T-helper 17 cell (primary cell): ENCODE measurements at places on chromosomes 7 and 10.

DNA sequence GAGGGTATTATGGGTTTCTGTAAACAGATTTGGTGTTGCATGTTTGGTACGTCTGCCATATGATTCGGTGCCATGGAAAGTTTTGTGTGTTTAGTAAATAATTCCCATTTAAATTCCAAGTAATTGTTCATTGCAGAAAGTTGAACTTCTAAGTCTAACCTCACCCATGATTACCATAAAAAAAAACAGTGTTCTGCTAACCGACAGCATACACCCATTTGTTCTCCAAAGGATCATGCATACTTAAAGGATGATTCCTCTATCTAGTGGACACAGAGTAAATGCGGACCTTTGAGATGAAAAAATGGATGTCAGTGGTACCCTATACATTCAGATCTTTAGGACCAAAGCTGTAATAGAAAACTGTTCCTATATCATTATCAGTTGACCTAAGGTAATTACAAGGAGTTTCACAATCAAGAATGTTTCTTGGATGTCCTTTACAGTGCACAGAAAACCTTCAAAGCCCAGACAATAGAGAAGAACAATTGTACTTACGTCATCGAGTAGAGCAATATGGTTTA is 209.9 kb downstream of the CRPPA start:
- DNase-seq = no peak
- H3K36me3 ChIP-seq = no peaks in the 10 kb centered on the region

DNA sequence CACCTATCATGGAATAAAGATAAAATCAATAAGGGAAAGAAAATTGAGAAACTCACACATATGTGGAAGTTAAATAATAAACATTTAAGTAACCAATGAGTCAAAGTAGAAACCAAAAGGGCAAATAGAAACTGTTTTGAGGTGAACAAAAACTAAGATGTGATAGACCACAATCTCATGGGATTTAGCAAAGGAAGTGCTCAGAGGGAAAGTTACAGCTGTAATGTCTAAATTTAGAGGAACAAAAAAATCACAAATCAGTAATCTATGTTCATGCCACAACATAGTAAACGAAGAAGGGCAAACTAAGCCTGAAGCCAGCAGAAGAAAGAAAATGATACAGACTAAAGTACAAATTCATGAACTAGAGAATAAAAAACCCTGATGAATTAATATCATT is 16.3 kb downstream of the CYP3A4 start:
- H3K4me1 ChIP-seq = peaks cover 5% of the 10 kb centered on the region
- no peak overlapping the region for H3K27ac ChIP-seq
- peaks cover 50% of the 10 kb centered on the region for H3K27me3 ChIP-seq
- peaks cover 6% of the 10 kb centered on the region for H3K36me3 ChIP-seq

DNA sequence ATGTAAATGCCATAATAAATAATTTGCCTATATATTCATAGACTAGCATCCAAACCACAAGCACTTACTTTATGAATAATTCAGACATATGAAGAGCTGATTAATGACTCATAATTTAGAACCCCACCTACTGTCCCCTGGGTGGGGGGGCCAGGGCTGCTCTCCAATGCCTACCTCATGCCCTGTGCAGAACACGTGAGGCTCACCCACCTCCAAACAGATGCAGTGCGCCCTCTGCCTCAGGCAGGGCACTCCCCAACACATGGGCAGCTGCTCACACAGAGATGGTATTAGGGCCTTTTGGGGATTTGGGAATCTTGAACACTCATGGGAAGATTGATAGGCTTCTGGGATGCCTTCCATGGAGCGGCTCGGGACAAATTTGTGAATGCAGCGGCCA is 75.1 kb upstream of the INSIG1 start:
- DNase-seq = no peak
- H3K27ac ChIP-seq = no peak overlapping the region
- H3K4me1 ChIP-seq = peaks cover 9% of the 10 kb centered on the region
- H3K36me3 ChIP-seq = peaks cover 5% of the 10 kb centered on the region

GRCh38 chr7:1809070-1809469 is 139.0 kb downstream of the ELFN1 start:
- H3K36me3 ChIP-seq = no peaks in the 10 kb centered on the region
- no peak overlapping the region for H3K4me3 ChIP-seq
- H3K4me1 ChIP-seq = no peaks in the 10 kb centered on the region
- no peak for DNase-seq

- no peaks in the 10 kb centered on the region for H3K4me1 ChIP-seq
- no peak overlapping the region for H3K27ac ChIP-seq
- H3K4me3 ChIP-seq = no peak overlapping the region
Measured at GRCh38 chr7:3436746-3437145, 135.7 kb downstream of the SDK1 start.

DNA sequence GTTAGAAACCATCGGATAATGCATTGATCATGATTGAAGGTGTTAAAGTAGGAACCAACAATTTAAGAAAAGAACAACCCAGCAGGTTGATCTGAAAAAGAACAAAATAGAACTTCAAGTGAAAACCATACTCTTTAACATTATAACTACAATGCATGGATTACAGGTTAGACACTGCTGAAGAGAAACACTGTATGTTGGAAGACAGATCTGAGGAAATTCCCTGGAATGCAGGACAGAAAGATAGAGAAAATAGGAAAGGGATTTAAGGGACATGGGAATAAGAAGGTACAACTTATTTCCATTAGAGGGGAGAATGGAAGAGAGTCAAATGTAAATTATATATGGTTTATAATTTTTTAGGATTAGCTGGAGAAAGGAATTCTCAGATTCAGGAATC is 303.3 kb downstream of the DNAJB6 start:
- no peak overlapping the region for H3K27ac ChIP-seq
- no peak for DNase-seq
- H3K36me3 ChIP-seq = peaks cover 2% of the 10 kb centered on the region
- peaks cover 12% of the 10 kb centered on the region for H3K27me3 ChIP-seq
- H3K4me3 ChIP-seq = no peak overlapping the region
- H3K4me1 ChIP-seq = no peaks in the 10 kb centered on the region

GRCh38 chr7:10648289-10648688 is 325.4 kb upstream of the PHF14 start:
- no peak for DNase-seq
- H3K27me3 ChIP-seq = no peaks in the 10 kb centered on the region
- H3K4me3 ChIP-seq = no peak overlapping the region
- H3K27ac ChIP-seq = no peak overlapping the region
- no peaks in the 10 kb centered on the region for H3K4me1 ChIP-seq

DNA sequence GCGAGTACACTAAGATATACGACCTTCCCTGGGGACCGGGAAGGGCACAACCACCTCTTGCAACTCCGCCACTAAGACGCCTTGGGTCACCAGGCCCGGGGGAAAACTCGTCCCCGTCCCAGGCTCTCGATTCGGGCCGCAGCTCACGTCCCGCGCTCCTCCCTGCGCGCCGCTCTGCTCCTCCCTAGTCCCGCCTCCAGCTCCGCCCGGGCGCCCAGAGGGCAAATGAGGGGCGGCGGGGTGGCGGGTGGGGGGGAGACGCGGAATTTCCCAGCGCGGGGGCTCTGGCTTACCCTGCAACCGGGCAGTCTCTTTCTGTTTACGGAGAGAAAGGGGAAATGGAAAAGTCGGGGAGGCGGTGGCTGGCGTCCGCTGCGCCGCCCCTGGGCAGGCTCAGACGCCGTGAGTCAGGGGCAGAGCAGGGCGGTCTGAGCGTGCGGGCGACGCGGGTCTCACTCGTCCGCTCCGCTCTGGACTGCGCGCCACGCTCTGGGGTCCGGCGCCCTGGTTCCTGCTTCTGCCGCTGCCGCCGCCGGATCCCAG is at the start of gene MAP3K8:
MAP3K8 (plus strand) TSS at position 455 of the 543 bp plus-strand sequence. CDS start 4,755 bp downstream, outside the sequence.
- H3K36me3 ChIP-seq = peaks cover 3% of the 10 kb centered on the region
- H3K4me1 ChIP-seq = peaks cover 47% of the 10 kb centered on the region
- DNase-seq = peak; percentile 73

DNA sequence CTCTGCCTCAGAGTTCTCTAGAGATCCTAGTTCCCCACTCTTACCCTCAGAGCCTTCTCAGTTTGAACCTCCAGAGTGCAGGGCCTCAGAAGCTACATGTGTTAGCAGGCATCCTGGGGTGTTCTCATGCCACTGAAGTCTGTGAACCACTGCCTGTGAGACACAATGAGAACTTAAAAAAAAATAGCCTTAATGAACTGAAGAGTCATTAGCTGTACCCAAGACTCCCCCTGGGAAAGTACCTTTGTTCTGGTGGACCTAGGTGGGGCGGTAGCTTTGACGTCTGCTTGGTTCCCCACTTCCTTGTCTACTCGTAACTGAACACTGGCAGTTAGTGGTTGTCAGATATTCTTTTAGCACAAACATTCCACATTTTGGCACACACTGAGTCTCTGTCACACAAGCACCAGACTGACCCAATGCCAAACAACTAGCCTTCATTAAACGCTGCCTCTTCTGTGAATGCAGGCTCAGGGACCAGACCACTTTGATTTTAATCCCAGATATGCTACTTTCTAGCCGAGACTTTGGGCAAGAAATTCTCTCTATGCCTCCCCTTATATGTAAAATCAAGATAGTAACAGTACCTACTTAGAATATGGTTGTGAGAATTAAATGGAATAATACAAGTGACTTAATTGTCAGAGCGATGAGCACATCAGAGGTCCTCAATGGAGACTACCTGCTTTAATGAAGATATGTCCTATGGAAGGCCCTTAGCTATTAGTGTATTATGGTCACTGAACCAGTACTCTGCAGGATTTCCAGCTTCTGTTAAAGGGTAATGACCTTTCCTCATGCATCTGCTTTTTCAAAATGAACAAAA is 75.3 kb upstream of the CC2D2B start:
- H3K4me3 ChIP-seq = peak overlapping the region; percentile 56
- H3K4me1 ChIP-seq = peaks cover 16% of the 10 kb centered on the region
- peaks cover 2% of the 10 kb centered on the region for H3K36me3 ChIP-seq
- peak; percentile 18 for DNase-seq
- H3K27me3 ChIP-seq = no peaks in the 10 kb centered on the region
- H3K27ac ChIP-seq = peak overlapping the region; percentile 88

- H3K36me3 ChIP-seq = no peaks in the 10 kb centered on the region
- no peak for DNase-seq
- H3K4me3 ChIP-seq = no peak overlapping the region
- no peaks in the 10 kb centered on the region for H3K27me3 ChIP-seq
- H3K27ac ChIP-seq = no peak overlapping the region
Measured at GRCh38 chr7:130419658-130420057, 21.2 kb downstream of the CEP41 start.

DNA sequence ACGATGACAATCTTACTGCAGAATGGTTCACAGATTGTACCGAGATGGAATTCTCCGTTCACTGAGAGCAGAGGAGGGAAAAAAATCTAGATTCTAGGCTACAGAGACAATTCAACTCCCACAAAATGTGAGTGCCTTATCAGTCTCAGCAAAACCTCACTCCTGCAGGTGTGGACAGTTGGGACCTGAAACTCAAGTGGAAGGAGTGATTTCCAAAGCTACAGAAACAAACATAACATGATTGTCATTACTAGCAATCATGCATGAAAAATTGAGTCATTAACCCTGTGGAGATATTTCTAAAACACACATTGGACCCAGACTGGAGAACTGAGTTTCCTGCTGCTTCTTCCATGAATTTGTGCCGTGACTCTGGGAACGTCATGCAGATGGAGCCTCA is 70.3 kb downstream of the CALML3 start:
- no peak for DNase-seq
- no peak overlapping the region for H3K27ac ChIP-seq
- peaks cover 23% of the 10 kb centered on the region for H3K4me1 ChIP-seq
- peaks cover 37% of the 10 kb centered on the region for H3K27me3 ChIP-seq
- H3K4me3 ChIP-seq = no peak overlapping the region

GRCh38 chr7:139708541-139708940 is 69.3 kb downstream of the HIPK2 start:
- peaks cover 4% of the 10 kb centered on the region for H3K36me3 ChIP-seq
- no peak for DNase-seq
- no peaks in the 10 kb centered on the region for H3K27me3 ChIP-seq
- H3K27ac ChIP-seq = no peak overlapping the region
- no peak overlapping the region for H3K4me3 ChIP-seq

DNA sequence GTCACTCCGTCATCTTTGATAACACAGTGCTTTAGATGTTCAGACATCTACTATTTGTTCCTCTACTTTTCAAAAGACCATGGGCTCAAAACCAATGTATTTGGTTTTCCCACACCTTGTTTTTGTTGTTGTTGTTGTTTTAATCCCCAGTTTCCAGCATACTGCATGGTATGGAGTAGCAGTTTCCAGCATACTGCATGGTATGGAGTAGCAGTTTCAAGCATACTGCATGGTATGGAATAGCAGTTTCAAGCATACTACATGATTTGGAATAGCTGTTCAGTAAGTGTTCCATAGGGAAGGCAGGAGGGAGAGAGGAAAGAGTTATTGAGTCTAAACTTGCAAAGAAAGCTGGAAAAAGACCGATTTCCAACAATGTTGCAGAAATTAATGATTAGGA is 314.3 kb upstream of the PRKCQ start:
- no peak overlapping the region for H3K27ac ChIP-seq
- peaks cover 3% of the 10 kb centered on the region for H3K36me3 ChIP-seq
- no peak for DNase-seq
- no peak overlapping the region for H3K4me3 ChIP-seq
- H3K27me3 ChIP-seq = peaks cover 26% of the 10 kb centered on the region
